Activated CD8-positive, alpha-beta memory T cell treated with anti-CD3 and anti-CD28 coated beads, Interleukin-2, amount 50 U/mL, for 4 hours (primary cell): ENCODE measurements at places on chromosomes 6 and 20.
A peak's percentile ranks its signal among the peaks of the same experiment; 100 is the strongest.

GRCh38 chr6:46867411-46867810 is 54.3 kb downstream of the ADGRF5 start:
- no peak for DNase-seq

DNA sequence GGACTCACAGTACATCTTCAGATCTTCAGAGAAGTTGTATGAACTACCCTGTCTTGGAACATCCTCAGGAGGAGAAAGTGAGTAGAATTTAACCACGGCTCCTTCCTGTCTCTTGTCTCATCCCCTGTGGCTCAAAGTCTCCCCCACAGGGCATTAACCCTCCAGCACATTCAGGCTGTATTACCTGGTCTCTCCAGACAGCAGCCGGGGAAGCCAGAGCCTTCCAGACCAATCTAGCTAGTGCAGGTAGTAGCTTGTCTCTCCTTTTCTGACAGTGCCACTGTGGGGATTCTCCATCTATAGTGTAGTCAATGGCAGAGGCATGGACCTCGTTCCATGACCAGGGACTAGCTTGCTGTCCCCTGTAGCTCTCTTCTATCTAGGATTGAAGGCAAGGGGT is 16.9 kb upstream of the ELMO2 start:
- DNase-seq: no peak

DNA sequence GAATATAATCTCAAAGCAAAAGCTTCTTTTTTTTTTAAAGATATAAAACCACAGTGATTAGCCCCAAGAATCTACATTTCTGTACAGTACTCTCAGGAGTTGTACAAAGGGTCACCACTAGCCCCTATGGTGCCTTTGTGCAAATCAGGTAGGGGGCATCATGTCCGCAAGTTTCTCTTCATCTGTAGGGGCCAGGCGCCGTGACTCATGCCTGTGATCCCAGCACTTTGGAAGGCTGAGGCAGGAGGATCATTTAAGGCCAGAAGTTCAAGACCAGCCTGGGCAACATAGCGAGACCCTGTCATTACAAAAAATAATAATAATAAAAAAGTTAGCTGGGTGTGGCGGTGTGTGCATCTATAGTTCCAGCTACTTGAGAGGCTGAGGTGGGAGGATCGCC is 63.9 kb downstream of the ZMYND8 start:
- DNase-seq: no peak

GRCh38 chr6:100704961-100705360 is 176.2 kb downstream of the ASCC3 start:
- DNase-seq: no peak

DNA sequence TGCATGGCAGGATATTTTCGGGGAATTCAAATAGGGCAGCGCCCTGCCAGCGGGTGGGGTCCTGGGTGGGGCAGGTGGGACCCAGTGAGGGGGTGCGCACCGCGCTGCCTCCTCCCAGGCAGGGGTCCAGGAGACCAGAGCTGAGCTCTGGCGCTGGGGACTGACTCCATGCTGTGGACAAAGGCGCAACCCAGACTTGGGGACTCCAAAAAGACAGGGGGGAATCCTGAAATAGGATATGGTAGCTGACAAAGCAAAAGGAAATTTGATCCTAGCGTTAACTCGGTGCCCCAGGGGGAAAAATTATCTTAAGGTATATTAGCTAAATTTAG is 23.6 kb downstream of the TFAP2A start:
- no peak for DNase-seq

GRCh38 chr20:57922706-57923105 is 212.9 kb upstream of the PMEPA1 start:
- DNase-seq: no peak

GRCh38 chr20:53736757-53737395 is 143.2 kb upstream of the ZNF217 start:
- DNase-seq: no peak

- peak; percentile 32 for DNase-seq
These were observed 17.9 kb downstream of the HLA-G start for GRCh38 chr6:29845405-29846006.

- DNase-seq: no peak
These were observed 163.1 kb upstream of the THEMIS start for GRCh38 chr6:128063850-128064539.

DNA sequence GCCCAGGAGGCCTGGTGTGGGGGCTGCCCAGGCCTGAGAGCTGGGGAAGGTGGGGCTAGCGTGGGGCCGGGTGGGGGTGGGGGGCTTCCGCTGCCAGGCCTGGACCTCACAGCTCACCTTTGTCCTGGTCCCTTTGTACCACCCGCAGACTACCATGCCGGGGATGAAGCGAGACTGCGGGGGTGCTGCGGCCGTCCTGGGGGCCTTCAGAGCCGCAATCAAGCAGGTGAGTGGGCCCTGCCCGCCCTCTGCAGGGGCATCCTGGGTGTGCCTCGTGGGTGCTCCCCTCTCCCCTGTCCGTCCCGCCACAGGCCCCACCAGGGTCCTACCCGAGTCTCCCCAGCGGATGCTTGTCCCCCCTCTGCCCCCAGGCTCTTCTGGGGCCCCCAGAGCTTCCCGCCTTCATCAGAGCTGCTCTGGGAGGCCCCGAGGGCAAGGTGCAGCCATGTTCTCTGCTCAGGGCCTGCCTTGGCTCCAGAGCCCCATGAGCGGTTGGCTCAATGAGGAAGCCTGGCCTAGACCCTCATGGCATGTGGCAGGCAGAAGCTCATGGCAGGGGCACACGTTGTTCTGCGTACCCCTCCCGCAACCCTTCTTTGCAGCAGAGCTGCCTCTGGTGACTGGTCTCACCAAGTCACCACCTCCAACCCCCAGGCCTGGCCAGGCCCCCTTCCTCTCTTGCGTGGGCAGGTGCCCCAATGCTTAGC is 14.5 kb downstream of the NPEPL1 start:
- no peak for DNase-seq

GRCh38 chr20:17622851-17623508 is 53.1 kb downstream of the DSTN start:
- DNase-seq: no peak

DNA sequence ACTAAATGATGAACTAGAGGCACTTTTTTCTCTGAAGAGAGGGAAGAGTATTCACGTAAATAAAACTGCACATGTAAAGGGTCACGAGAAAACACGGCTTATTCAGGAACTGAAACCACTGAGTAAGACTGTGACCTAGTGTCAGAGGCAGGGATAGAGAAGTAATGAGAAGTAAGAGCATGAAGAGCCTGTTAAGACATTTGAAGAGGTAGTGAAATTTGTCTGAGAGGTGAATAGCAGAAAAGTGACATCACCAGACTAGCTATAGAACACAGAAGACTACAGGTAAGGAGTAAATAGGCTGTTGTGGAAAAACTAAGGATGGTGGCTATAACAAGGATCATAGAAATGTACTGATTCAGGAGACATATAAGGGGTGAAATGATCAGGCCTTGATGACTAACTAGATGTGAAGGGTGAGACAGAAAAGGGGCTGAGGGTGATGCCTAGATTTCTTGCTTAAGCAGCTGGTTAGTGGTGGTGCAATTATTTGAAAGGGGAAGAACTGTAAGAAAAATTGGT is 76.8 kb downstream of the REV3L start:
- no peak for DNase-seq

- no peak for DNase-seq
These were observed 97.0 kb upstream of the F13A1 start for GRCh38 chr6:6417475-6417874.

DNA sequence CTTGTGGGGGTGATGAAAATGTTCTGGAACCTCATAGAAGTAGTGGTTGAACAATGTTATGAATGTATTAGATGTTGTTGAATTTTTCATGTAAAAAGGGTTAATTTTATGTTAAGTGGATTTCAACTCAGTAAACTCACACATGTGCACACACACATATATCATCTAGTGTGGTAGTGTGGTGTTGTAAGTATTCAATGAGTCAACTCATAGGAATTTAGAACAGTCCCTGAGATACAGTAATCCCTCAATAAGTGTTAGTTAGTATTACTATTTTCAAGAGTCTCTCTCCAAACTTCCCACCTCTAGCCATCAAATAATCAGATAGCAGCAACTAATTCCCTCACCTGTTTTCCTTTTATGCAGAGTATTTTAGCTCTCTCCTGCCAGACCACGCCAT is 563.1 kb upstream of the JARID2 start:
- no peak for DNase-seq

GRCh38 chr6:36350082-36350481 is 13.4 kb upstream of the BNIP5 start:
- no peak for DNase-seq

GRCh38 chr20:52191916-52192718 is 538 bp upstream of the ZFP64 start:
- DNase-seq: peak; percentile 59

DNA sequence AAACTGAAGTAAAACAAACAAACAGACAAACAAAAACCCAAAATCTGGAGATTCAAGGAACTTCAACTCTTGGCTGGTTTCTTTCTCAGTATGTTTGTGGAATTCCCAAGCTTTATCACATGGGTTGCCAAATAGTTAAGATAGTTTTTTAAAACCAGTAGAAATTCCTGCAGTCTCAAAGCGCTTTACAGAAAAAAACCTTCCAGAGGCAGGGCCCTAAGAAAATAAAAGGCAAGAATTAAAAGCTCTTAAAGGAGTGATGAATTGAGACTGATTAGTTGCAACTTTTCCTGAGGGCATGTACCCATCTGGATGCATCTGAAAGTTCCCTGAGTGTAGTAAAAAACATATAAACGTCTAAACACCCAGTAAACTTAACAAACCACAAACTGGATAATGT is 25.9 kb upstream of the PTCHD4 start:
- DNase-seq: no peak

- no peak for DNase-seq
These were observed 67.9 kb upstream of the RNF24 start for GRCh38 chr20:4083098-4083865.

GRCh38 chr6:34657307-34657978 is 39.1 kb downstream of the ILRUN start:
- DNase-seq: no peak

GRCh38 chr6:42505385-42505718 is 53.6 kb upstream of the TRERF1 start:
- no peak for DNase-seq

DNA sequence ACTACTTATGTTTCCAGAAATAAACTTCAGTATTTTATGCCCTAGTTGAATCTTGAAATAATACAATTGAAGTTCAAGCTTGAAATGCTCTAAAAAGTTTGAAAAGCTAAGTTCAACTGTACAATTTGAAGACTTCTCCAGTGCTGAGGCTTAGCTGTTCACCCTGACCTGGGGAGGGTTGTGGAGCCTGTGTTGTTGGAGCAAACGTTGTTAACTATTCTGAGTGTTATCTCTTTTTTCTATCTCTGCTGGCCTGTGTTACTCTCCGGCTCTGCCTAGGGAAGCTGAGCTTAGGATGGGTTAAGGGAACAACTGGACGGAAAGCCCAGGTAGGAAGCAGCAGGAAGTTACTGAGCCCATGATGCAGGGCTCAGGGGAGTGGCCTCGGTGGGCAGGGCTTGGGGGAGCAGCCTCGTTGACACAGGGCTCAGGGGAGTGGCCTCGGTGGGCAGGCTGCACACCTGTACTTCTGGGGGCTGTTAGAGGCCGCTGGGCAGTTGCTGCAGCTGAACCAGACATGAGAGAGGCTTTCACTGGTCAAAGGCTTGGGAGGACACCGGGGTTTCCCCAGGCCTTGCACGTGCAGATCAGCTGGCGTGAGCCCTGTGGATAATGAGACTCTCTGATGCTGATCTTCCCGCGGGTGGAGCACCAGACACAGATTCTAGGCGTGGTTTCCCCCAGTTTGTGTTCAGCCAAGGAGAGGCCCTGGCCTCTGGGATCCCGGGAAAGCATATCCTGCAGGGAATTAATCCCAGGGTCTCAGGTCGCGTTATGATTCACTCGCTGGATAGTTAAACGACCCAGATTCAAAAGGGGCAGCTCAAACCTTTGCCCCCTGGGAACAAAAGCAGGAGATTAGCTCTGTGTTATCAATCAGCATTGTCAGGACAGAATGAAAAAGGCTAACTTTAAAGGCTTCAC is 58.9 kb downstream of the ERMARD start:
- DNase-seq: no peak

DNA sequence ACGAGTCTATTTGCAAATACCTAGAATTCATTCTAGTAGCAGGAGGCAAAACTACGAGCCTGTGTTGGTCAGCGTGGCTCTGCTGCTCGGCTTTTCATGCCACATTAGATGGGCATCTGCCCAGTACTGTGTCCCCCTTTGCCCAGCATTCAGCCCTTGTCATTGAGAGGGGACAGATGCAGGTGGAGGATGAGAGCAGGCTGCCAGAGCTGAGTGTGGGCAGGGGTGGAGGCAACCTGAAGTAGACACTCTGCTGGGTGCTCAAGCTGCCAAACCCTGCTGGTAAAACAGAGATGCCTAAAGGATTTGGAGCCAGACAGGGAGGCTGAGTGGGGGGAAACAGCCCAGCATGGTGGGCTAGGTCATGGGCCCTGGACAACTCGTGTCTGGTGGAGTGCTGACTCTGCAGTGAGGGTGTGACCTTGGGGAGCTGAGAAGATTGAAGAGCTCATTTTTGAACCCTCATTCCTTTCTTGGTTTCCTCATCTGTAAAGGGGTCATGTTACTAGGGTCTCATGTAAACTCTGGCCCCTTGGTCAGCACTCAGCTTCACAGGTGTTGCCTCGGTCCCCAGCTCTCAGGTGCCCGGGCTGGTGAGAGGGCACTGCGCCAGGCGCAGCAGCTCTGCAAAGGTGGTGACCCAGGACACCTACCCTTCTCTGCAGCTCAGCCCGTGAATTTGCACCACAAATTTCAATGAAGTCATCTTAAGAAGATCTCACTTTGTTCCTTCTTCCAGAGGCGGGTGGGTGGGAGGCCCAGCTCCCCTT is 64.2 kb upstream of the BHLHE23 start:
- no peak for DNase-seq

GRCh38 chr6:43096451-43097097 is 20.5 kb downstream of the PTK7 start:
- DNase-seq: no peak

DNA sequence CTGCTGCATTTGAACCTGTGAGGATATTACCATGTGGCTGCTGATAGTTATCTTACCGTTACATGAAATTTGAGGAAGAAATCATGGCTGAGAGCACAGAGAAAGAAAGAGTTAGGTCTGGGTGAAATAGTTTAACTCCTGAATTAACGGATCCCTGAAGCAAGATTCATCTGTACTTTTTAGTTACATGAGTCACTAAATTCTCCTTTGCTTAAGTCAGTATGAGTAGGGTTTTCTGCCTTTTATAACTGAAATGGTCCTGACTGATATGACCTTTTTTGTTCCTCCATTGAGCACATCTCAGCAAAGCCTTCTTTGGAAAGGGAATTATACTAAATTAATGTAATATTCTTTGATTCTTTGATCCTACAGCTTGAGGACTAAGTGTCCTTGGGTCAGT is 333.3 kb upstream of the ZFP64 start:
- no peak for DNase-seq

- no peak for DNase-seq
These were observed 148.5 kb downstream of the LY86 start for GRCh38 chr6:6736791-6737654.

GRCh38 chr20:30505566-30505965 is 751.9 kb upstream of the DEFB115 start:
- DNase-seq: no peak

- DNase-seq: no peak
These were observed 27.6 kb upstream of the RIMS4 start for GRCh38 chr20:44837946-44838345.
